ENCODE measurements at places on chromosomes 1 and 21.

GRCh38 chr1:236681219-236681618 is 5.1 kb upstream of the ACTN2 start:
- no peak for DNase-seq

DNA sequence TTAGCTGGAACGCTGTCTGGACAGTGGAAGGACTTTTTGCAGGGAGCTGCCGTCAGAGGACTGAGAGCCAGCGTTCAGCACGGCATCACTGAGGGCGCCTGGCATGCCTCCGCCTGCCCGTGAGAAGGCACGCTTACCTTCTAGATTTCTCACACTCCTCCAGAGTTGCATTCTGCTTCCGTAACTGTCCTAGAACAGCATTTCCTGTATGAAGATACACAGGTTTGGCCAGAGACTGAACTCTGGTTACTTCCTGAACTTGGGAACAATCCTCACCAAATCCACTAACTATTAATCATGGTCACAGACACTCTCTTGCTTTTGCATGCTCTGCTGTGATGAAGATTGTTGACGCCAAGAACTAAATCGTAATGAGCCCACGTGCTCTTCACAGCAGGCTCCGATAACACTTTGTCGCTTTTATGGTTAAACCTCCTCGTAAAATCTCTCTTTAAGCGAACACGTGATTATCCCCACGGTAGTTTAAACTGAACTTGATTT is 93.5 kb downstream of the KIF26B start:
- DNase-seq: no peak

- DNase-seq: no peak
These were observed 369.8 kb upstream of the KAZN start for GRCh38 chr1:14228677-14229076.

GRCh38 chr1:211328866-211329475 is 2.3 kb downstream of the TRAF5 start:
- no peak for DNase-seq

DNA sequence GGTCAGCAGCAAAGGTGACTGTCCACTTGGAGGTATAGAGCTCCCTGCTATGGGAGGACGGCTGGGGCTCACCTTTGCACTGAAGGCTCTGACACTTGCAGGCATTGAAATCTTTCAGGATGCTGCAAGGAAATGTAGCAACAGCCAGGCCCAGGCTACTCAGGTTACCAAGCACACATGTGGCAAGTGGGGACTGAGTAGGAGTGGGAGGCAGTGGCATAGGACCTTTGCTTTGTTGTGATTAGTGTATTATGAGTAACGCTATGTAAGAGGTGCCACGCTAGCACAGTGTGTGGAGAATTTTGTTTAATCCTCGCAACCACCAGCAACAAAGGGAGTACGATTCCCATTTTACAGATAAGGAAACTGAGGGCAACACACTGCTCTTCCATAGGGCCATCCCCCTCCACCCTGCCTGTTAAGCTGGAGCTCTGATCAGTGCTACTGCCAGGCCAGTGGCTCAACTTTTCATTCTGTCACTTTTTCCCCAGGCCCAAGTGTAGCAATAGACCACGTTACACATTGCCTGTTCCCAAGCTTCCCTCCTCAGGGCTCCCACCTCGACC is 21.2 kb downstream of the TMEM63A start:
- DNase-seq: no peak

DNA sequence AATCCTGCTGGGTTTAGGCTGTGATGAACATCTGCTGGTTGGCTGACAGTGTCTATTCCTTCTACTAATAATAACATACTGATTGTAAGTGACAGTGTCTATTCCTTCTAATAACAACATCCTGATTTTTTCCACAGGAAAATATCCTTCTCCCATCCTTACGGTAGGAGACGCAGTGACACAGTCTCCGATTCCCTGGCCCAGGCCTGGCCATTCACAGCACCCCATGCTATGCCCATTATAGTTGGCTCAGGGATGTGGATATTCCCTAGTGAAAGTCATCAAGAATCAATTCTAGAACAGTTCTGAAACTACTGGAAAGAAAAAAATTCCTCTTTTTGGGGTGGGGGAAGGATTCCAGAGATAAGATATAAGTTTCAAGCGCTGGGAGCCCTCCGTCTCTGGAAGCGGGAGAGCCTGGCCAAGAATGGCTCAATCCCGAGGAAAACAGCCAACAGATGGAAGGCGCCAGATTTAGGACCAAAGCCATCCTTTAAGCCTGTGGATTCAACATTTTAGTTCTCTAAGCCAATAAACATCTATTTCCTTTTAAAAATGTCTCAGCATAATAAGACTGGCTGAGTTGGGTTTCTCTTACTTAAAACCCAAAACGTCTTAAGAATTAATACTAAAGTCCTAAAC is 88.6 kb downstream of the GPATCH2 start:
- no peak for DNase-seq

DNA sequence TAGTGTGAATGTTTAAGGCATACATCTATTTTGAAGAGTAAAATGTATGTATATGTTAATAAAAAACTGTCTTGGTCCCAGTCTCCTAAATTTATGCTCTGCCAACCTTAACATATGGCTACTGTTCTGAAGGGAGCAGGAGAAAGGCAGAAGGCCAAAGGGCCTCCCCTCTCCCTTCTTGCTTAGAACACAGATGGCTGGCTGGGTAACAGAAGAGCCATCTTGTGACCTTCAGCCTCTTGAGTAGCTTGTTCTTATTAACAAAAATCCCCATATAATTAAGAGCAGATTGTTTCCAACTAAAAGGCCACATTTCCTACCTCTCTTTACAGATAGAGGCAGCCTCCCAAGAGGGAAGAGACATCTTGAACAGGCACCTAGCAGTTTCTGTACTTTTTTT is 36.1 kb downstream of the EPB41 start:
- DNase-seq: no peak

GRCh38 chr1:104768466-104768865 is 1018.8 kb downstream of the AMY1C start:
- no peak for DNase-seq

- DNase-seq: peak; percentile 6
These were observed 34.0 kb downstream of the MEGF6 start for GRCh38 chr1:3577300-3577699.

- DNase-seq: no peak
These were observed 76.4 kb downstream of the ST3GAL3 start for GRCh38 chr1:43783671-43784205.

DNA sequence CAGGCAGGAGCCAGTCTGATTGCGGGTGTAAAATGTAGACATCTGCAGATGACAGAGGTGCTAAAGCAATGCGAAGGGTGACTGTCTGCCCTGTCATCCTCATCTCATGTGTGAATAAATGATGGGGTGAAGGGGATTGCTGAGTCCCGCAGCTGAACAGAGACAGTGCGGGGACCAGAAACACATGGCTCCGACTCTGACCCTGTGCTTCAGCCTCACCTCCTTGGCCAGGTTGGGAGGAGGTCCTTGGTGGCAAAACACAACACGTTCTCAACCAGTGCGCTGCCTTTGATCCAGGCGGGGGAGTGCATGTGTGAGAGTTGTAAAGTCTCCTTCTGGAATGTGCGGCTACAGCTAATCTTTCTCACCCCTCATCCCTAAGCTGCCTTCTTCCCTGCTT is 32.0 kb upstream of the TTC22 start:
- DNase-seq: no peak

- no peak for DNase-seq
These were observed 21.3 kb downstream of the UBASH3A start for GRCh38 chr21:42424914-42425541.

GRCh38 chr1:98417820-98418219 is 243.7 kb upstream of the SNX7 start:
- DNase-seq: no peak

- DNase-seq: no peak
These were observed 14.4 kb upstream of the KCNH1 start for GRCh38 chr1:211148366-211148765.

- DNase-seq: no peak
These were observed 13.9 kb upstream of the C1orf141 start for GRCh38 chr1:67148516-67149178.

GRCh38 chr1:90564164-90564563 is 152.9 kb downstream of the BARHL2 start:
- DNase-seq: no peak

- DNase-seq: no peak
These were observed 259.8 kb downstream of the LMO4 start for GRCh38 chr1:87588495-87588894.

DNA sequence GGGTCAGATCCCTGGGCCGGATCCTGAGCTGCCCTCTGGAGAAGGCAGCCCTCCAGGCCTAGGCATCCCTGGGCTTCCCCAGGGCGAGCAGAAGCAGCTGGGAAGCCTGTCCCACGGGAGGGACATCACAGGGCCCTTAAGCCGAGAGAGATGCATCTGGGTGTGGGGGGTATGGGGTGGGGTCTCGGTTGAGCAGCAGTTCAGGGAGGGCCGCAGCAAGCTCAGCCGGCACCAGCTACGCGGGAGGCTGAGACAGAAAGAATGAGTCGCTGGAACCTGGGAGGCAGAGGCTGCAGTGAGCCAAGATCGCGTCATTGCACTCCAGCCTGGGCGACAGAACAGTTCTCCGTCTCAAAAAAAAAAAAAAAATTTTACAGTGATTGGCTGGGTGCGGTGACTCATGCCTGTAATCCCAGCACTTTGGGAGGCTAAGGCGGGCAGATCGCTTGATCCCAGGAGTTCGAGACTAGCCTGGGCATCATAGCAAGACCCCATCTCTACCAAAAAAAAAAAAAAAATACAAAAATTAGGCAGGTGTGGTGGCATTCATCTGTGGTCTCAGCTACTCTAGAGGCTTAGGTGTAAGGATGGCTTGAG is 37.7 kb downstream of the RRP1 start:
- no peak for DNase-seq

GRCh38 chr1:205434738-205435137 is 12.9 kb upstream of the LEMD1 start:
- DNase-seq: peak; percentile 92

GRCh38 chr21:35282944-35283343 is 233.8 kb upstream of the RUNX1 start:
- DNase-seq: no peak

GRCh38 chr21:38282921-38283320 is 26.1 kb downstream of the KCNJ15 start:
- DNase-seq: no peak

GRCh38 chr1:43279161-43279560 is 6.2 kb downstream of the C1orf210 start:
- no peak for DNase-seq

GRCh38 chr1:19342062-19342750 is 30.1 kb downstream of the SLC66A1 start:
- no peak for DNase-seq

GRCh38 chr1:10387677-10388386 is 11.0 kb upstream of the PGD start:
- DNase-seq: no peak

DNA sequence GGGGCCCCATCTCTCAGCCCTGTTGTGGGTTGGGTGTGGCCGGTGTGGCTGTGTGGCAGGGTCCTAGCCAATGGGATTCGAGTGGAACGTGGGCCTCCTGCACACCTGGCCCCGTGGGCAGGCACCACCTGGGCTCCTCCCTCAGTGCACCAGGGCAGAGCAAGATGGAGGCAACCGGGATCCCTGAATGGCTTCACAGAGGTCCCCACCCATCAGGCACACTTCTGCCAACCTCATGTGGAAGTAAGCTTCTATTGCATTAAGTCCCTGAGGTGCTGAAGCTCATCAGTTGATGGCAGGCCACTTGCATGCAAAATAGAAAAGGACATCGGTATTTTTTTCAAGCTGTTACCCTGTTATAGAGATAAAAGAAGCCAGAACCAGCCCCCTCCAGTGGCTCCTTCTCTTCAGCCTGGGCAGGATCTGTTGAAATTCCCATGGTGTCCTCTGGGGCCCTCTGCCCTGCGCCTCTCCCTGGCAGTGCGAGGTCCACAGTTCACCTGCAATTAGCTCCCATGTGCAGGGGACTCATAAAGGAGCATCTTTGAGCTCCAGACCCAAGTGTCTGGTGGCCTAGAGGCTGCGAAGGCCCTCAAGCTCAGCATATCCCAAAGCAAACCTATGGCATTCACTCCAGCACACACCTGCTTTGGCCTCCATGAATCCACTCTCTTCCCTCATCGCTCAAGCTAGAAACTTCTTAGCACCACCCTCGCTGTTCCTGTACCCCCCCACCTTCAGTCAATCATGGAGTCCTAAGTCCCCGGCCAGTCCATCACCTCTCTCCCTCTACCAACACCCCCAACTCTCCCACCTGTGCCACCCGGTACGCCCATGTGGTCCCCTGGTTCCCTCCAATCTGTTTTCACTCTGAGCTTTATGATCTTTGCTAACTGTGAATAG is 2.1 kb upstream of the SLC45A1 start:
- DNase-seq: no peak

- no peak for DNase-seq
These were observed 12.2 kb downstream of the KCNJ15 start for GRCh38 chr21:38268864-38269575.

- DNase-seq: no peak
These were observed 137.9 kb downstream of the FAF1 start for GRCh38 chr1:50822035-50822776.

DNA sequence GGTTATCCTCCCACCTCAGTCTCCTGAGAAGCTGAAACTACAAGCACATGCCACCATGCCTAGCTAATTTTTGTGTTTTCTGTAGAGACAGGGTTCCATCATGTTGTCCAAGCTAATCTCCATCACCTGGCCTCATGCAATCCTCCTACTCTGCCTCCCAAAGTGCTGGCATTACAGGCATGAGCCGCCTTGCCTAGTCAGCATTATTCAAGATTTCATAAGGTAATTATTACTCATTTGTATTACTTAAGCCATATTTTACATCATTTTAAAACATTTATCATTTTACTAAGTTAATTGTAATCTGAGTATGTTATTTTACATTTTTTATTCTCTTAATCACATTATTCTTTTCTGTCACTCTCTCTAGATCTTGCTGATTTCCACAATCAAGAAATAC is 1575.6 kb downstream of the NCAM2 start:
- no peak for DNase-seq

DNA sequence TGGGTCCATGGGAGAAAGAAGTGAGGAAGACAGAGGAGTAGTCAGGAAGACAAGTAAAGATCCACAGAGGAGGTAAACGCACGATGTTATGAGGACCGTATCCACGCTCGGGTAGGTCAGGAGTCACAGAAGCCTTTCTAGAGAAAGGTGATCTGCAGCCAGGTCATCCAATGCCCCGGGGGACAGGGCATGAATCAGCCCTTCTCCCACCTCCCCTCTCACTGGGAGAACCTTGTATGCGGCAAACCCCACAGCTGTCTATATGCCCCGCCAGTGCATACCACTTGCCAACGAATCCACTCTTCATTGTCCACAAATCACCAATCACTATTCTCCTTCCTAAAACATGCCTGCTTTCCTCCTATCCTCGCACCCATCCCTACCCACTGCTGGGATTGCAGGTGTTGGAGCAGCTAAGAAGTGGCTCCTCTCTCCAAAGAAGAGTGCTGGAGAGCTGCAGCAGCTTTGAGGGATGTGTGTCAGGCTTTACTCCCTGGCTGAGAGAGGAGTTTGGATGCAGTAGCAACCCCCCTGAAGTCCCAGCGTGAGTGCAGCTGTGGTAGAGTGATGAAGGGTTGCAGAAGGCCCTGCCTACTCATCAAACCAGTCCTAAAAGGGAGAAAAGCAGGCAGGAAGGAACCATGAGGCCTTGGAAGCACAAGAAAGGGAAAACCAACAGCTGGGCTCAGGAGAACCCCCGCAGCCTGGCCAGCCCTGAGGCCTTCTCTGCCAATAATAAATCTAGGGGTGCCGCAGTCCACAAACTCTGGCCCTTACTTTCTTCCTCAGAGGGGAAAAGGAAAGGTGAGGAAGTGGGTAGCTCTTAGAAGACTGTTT is 102.2 kb upstream of the GADD45A start:
- DNase-seq: no peak

GRCh38 chr1:68361346-68361910 is 88.3 kb downstream of the RPE65 start:
- DNase-seq: no peak
